Central memory CD4-positive, alpha-beta T cell (primary cell): ENCODE measurements at places on chromosomes 3 and 15.

GRCh38 chr15:45200001-45200798 is 12.4 kb upstream of the SHF start:
- peak; percentile 97 for DNase-seq

GRCh38 chr3:14562121-14562890 is 22.2 kb upstream of the GRIP2 start:
- DNase-seq = no peak

DNA sequence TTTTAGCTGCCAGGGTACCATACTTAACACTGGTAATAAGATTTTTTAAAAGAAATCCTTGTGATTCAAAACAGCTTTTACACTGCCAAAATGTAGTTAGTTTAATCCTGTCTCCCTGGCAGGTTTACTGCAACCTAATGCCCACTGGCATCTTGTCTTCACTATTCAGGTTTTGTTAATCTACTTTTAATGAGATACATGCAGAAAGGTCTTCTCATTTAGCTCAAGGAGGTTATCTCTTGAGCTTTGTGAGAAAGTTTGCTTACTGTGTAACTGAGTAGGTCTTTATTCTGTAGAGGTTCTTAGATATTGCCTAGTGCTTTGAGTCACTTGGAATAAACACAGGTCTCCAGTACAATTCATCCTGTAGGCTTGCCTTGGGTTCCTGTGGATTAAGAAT is 110.7 kb downstream of the PIK3R4 start:
- DNase-seq = no peak

GRCh38 chr3:141933421-141934300 is 57.2 kb downstream of the ATP1B3 start:
- no peak for DNase-seq

- DNase-seq = no peak
Measured at GRCh38 chr3:55313666-55314065, 173.4 kb downstream of the WNT5A start.

DNA sequence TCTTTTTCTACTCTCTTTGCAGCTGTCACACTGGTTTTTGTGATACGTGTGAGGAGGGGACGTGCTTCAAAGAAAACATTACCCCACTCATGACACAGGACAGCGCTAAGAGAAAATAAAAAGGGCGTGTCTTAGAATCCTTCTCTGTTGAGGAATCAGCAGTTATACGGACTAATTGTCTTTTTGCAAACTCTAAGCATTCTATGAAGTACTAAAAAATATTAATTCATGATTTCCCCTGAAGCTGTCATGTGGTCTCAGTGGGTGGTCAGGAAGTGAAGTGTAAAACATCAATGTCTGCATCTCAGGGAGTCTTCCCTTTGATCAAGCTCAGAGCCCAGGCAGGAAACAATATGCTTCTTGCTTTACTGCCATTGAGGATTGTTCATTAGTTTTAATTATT is 117.5 kb upstream of the CRBN start:
- no peak for DNase-seq

- DNase-seq = no peak
Measured at GRCh38 chr3:149449182-149449581, 25.3 kb upstream of the TM4SF4 start.

DNA sequence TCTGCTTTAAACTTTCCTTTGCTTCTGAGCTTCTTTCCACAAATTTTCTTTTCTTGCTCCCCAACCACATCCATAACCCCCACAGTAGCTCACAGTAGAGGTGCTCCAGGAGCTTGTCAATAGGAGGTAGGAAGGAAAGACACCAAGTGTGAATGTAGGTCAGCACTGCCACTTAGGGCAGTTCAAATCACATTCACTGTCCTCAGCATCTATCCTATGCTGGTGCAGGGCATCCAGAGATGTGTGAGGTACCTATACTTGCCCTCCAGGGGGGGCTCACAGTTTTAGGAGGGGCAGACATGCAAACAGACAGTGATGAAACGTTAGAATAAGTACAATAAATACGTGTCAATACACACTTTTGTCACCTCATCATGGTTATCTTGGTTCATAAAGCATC is 1.5 kb upstream of the SPSB4 start:
- no peak for DNase-seq

DNA sequence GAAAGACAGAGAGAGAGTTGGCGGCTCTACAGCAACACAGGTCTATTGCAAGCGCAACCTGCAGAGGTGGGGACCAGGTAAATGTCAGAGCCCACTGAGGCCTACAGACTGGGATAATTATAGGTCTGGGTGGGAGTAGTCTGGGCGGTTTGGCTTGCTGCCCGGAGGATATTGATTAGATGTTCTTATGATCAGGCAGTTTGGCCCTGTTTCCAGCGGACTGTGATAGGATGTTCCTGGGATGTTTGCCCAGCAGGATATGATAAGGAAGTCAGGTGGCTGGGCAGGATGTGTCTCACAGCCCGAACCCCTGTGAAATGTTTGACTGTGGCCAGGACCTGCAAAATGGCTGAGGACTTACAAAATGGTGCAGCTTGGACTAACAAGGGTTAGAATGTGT is 364.9 kb downstream of the NAALADL2 start:
- DNase-seq = no peak

GRCh38 chr3:99846477-99847160 is 29.0 kb downstream of the CMSS1 start:
- no peak for DNase-seq

DNA sequence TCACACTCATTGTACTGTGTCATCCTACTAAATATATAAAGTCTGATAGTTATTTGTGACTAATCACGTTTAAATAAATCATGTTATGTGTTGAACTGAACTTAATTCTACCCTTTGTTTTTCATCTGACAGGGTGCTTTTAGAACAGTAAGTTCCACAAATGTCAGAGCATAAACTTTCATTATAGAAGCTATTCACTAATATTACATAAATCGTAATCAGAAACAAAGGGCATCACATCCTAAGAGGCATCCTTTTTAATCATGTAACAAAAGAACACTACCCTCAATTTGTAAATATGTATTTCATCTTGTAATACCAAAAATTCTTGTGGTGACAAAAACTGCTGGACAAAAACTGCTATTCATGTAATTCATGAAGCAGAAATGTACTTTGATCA is 50.8 kb downstream of the KCNH8 start:
- no peak for DNase-seq

DNA sequence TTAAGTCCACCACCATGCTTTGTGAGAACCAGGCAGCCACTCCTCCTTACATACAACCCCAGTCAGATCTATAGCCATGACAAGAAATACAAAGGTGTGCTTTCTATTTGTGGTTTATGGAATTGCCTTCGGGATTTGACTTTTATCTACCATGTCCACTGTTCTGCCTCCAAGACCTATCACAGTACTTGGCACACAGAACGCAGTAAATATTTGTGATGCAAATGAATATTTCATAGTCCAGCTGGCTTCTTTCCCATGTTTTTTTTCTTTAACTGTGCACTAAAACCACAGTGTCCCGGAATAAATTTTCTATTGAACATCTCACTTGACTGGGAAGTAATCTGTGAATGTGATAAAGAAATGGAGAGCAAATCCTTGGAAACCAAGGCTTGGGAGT is 314.7 kb downstream of the RORA start:
- DNase-seq = no peak

GRCh38 chr3:102237181-102237580 is 197.6 kb upstream of the ZPLD1 start:
- no peak for DNase-seq

- DNase-seq = no peak
Measured at GRCh38 chr3:8519156-8519555, 17.5 kb downstream of the LMCD1 start.

GRCh38 chr15:60932051-60932915 is 296.8 kb downstream of the RORA start:
- DNase-seq = peak; percentile 64

- no peak for DNase-seq
Measured at GRCh38 chr3:42984701-42985100, 5.6 kb downstream of the GASK1A start.

GRCh38 chr3:171255236-171255806 is 204.9 kb downstream of the TNIK start:
- peak; percentile 50 for DNase-seq

DNA sequence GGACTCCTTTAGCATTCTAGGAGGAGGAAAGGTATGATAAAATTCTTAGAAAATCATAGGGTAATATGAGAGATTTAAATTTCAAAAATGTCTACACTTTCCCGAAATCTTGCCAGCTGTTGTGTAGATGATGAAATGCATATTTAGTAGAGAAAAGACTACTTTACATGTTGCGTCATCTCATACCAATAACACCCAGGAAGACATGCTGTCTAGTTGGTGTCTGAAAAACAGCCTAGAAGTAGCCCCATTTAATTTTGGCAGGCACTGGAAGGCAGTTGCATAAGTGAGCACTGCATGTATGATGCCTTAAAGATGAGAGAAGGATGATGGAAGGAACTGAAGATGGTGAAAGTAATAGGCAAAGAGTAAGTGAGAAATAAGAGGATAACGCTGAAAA is 310.5 kb upstream of the TPM1 start:
- DNase-seq = no peak

DNA sequence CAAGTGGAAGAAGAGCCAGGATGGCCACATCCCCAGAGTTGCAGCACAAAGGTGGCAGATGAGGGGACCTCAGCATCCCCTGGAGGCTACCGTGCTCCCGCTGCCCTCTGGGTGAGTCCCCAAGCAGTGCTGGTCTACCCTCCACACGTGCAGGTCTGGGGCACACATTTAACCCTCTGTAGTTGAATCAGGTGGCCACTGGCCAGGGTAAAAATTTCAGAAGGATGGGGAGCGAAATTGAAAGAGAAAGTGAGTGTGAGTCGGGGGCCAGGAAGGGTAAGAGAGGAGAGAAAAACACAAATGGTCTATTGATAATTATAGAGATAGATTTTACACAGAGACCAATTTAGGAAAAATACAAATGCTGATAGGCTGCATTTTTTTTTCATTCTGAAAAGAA is 139.5 kb upstream of the EIF1B start:
- no peak for DNase-seq

GRCh38 chr3:165607221-165607620 is 230.0 kb downstream of the BCHE start:
- no peak for DNase-seq

- peak; percentile 13 for DNase-seq
Measured at GRCh38 chr15:77907824-77908751, 169.4 kb downstream of the TBC1D2B start.

GRCh38 chr3:58835086-58835485 is 168.5 kb upstream of the FAM3D start:
- no peak for DNase-seq

GRCh38 chr3:20256144-20256543 is 70.1 kb upstream of the SGO1 start:
- DNase-seq = no peak

- DNase-seq = no peak
Measured at GRCh38 chr3:103794656-103795055, 1359.8 kb downstream of the ZPLD1 start.

- no peak for DNase-seq
Measured at GRCh38 chr3:111776827-111777483, 82.1 kb upstream of the PHLDB2 start.

DNA sequence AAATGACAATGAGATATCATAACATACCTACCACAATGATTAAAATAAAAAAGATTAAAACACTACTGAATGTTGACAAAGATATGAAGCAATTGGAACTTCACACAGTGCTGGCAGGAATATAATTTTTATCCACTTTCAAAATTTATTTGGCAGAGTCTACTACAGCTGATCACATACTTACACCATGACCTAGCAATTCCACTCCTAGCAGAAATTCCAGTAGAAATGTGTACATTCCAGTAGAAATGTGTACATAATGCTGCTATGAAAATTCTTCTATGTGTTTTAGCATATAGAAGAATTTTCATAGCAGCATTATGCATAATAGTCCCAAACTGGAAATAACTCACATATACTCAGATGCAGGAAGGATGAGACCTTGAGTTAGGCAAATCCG is 43.5 kb downstream of the IFT57 start:
- DNase-seq = no peak

DNA sequence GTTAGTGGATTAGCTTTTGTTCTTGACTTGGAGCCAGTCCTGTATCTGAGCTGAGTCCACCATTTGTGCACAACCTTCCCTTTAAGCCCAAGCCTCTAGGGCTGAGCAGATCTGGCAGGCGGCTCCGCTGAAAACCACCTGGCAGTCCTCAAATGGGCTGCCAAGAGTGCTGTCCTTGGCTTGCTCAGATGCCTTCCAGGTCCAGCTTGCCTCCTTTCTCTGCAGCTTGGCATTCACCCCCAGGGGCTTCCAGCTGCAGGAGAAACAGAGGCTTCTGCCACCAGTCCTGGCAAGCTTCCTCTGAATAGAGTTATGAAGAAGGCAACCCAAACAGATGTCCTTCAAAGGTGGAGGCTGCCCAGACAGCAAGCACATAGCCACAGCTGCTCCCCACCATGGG is 96.7 kb downstream of the LRTM1 start:
- no peak for DNase-seq

DNA sequence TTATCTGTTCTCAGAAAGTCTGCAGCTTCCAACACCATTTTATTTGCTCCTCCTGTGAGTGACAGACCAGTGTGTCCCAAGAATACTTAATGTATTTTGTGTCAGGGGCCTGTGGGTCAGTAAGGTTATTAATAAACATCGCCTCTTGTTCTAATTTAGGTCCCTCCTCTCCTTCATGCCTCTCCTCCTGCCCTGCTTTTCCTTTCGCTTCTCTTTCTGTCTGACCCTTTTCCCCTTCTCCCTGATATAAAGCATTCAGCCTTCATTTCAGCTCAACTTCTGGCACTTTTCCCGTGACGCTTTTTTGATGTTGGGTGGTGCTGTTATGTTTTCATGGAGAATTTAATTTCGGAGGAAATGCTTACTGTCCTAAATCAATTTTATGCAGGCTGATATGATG is 29.7 kb upstream of the NR2F2 start:
- no peak for DNase-seq

DNA sequence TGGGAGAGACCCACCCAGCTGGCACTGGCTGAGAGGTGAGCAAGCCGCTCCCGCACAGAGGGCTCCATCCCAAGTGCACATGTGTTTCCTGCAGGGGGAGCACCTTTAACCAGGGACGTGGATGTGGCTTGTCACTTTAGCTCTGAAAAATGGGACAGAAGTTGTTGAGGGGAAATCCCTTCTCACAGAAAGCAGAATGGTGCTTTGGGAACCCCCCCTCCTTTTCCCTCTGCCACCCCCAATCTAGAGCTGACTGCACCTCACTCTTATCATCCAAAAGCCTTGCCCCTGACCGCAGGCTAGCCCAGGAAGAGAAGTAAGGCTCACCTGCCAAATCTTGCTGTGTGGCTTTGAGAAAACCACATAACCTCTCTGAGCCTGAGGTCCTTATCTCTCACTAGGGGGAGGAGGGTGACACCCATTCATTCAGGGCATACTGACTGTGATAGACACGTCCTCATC is 77.9 kb downstream of the RPN1 start:
- DNase-seq = peak; percentile 9

GRCh38 chr3:65785065-65785645 is 253.6 kb downstream of the MAGI1 start:
- DNase-seq = no peak

- DNase-seq = no peak
Measured at GRCh38 chr15:25797936-25798901, 64.9 kb downstream of the ATP10A start.

GRCh38 chr15:89085289-89085926 is 2.8 kb upstream of the ABHD2 start:
- DNase-seq = no peak

GRCh38 chr15:38474155-38474757 is 20.3 kb downstream of the FAM98B start:
- peak; percentile 66 for DNase-seq

- DNase-seq = no peak
Measured at GRCh38 chr15:31004220-31004733, 12.8 kb upstream of the MTMR10 start.

- DNase-seq = no peak
Measured at GRCh38 chr15:95192923-95193322, 961.6 kb downstream of the MCTP2 start.
